MCF 10A (cell line): ENCODE measurements at places on chromosomes 5 and 9. TPM values are rescaled to one million over a fixed set of nuclear protein-coding genes. Genes with fewer than 3 reads are reported as not detected.

The PCDHGB6 gene
- total RNA-seq, result 0.68 and 1.4 TPM in 2 replicates

The GOLGA1 gene
- 22.8 and 29.9 TPM in 2 replicates for total RNA-seq

The DAB2 gene
- total RNA-seq, result 0.68 and 2.1 TPM in 2 replicates

The LNPEP gene
- 26.4 and 30.5 TPM in 2 replicates for total RNA-seq

The PTGR1 gene
- 27.4 and 27.8 TPM in 2 replicates for total RNA-seq

The PCDHA5 gene
- 0.12 and 0.22 TPM in 2 replicates for total RNA-seq

The IGIP gene
- 7.5 and 8.3 TPM in 2 replicates for total RNA-seq

The CORO2A gene
- total RNA-seq, result 3.4 and 3.9 TPM in 2 replicates

The PALM2AKAP2 gene
- total RNA-seq, result 5.3 and 9.1 TPM in 2 replicates

The CD14 gene
- 0.79 and 2.2 TPM in 2 replicates for total RNA-seq

The RECK gene
- total RNA-seq, result 3.3 and 3.7 TPM in 2 replicates

The MAMDC4 gene
- total RNA-seq, result 11.8 and 14.1 TPM in 2 replicates

The ARID3C gene
- total RNA-seq, result not detected in 2 replicates

The PCDHGA12 gene
- 0.79 and 0.91 TPM in 2 replicates for total RNA-seq

The NR5A1 gene
- total RNA-seq, result not detected in 2 replicates

The MYOT gene
- not detected in 2 replicates for total RNA-seq

The UGT3A2 gene
- total RNA-seq, result not detected in 2 replicates

The C9orf153 gene
- total RNA-seq, result 0.19 TPM in 1 of 2 replicates, not detected in the other

The TBC1D13 gene
- total RNA-seq, result 10.9 and 13.8 TPM in 2 replicates

The PCDHA3 gene
- not detected in 2 replicates for total RNA-seq

The LCN15 gene
- not detected in 2 replicates for total RNA-seq

The PFN3 gene
- not detected in 2 replicates for total RNA-seq

The BRD9 gene
- total RNA-seq, result 44.9 and 48.9 TPM in 2 replicates

The CTXN3 gene
- total RNA-seq, result not detected in 2 replicates

The SLC27A6 gene
- total RNA-seq, result 0.12 and 0.16 TPM in 2 replicates

The PITX1 gene
- 37.1 and 42.9 TPM in 2 replicates for total RNA-seq

The TIMD4 gene
- total RNA-seq, result not detected in 2 replicates

The ROR2 gene
- total RNA-seq, result 0.10 and 0.84 TPM in 2 replicates

The FRRS1L gene
- total RNA-seq, result not detected in 2 replicates

The SLC36A3 gene
- not detected in 2 replicates for total RNA-seq

The C9orf50 gene
- total RNA-seq, result 0.20 TPM in 1 of 2 replicates, not detected in the other

The ARL15 gene
- total RNA-seq, result 10.1 and 11.3 TPM in 2 replicates

The CDKN2AIPNL gene
- 75.1 and 82.4 TPM in 2 replicates for total RNA-seq

The CYSRT1 gene
- 1.4 and 1.8 TPM in 2 replicates for total RNA-seq

The ZNF300 gene
- 14.6 and 15.4 TPM in 2 replicates for total RNA-seq

The MCC gene
- 25.3 and 28.2 TPM in 2 replicates for total RNA-seq

The DIRAS2 gene
- total RNA-seq, result not detected in 2 replicates
